ENCODE measurements at places on chromosomes 1 and 21.

- DNase-seq, result no peak
Observed at GRCh38 chr1:2239384-2239985, 11.4 kb downstream of the SKI start.

GRCh38 chr1:38758820-38759219 lies 100.8 kb downstream of the RRAGC start:
- no peak for DNase-seq

DNA sequence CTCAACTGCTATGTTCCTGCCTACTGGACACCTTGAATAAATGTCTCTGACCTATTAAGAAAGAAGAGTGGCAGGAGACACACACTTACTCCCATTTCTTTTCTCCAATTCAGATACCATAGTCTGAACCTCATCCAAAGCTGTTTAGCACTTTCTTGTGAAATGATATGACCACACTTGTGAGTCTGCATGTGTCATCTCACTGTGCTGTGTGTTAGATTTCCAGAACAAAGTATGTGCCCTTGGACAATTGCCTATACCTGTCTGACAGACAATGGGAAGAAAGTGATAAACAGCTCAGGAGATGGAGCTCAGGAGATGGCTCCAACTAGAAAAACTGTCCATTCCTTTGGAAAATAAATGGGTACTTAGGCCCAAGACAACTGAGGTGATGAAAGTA lies 48.4 kb downstream of the USP48 start:
- no peak for DNase-seq

- peak; percentile 2 for DNase-seq
Observed at GRCh38 chr1:173506437-173506836, 29.3 kb downstream of the PRDX6 start.

- DNase-seq, result no peak
Observed at GRCh38 chr1:198391393-198392020, 149.0 kb downstream of the ATP6V1G3 start.

DNA sequence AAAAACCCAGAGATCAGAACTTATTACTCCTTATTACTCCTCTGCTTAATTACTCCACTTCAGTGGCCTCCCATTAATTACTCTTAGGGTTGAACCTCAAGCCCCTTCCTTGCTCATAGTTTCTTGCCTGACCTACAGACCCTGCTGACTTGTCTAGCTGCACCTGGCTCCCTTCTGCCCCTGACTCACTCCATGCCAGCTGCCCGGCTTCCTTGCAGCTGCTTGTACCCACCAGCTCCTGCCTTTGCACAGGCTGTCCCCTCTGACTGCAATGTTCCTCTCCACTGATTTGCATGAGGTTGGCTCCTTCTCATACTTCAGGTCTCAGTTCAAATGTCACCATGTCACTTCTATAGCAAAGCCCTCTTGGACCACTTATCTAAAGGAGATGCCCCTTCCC lies 1.9 kb upstream of the PTPRU start:
- no peak for DNase-seq

DNA sequence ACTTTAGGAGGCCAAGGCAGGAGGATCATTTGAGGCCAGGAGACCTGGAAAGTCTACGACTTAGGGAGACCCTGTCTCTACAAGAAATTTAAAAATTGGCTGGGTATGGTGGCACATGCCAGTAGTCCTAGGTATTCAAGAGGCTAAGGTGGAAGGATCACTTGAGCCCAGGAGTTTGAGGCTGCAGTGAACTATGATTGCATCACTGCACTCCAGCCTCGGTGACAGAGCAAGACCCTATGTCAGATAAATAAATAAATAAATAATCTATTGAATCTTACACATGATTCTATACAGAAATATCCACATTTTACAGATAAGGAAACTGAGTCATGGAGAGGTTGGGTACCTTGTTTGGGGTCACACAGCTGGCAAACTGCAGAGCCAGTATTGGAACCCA lies 89.1 kb downstream of the MAN1C1 start:
- no peak for DNase-seq

DNA sequence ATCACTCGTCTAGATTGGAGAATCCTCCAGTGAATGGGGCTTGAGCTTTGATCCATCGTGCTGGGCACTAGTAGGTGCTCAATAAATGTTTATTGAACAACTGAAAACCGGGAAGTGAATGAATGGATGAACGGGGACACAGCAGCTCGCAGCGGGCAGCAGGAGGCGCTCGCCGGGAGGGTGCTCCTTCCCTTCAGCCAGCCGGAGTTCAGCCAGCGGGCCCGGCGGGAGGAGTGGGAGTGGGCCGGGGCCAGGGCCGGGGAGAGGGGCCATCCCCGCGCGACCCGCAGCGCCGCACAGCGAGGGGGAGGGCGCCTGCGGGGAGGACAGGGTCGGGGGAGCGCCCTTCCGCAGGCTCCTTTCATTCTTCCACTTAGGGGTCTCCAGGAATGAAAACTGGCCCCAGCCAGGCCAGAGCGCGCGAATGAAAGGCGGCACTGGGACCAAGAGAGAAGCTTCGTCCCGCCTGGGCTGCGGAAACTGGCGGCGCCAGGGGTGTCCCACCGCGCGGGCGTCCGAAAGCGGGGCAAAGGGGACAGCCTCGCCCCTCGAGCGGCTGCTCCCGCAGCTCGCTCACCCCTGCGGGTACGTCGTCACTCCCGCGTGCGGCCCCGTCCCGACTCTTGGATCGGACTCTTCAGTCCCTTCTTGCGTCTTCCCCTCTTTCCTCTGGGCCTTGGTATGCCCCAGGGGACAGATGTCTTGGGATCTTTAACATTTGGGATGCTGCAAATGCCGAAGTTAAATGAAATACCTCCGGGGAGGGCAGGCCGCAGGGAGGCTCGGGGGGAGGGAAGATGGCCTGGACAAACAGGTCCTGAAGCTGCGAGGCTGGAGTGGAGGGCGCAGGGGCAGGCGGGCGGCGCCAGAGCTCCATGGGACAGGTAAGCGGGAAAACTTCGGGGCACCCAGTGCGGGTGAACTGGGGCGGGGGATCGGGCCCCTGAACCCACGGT lies 3.6 kb upstream of the INAVA start:
- peak; percentile 38 for DNase-seq

DNA sequence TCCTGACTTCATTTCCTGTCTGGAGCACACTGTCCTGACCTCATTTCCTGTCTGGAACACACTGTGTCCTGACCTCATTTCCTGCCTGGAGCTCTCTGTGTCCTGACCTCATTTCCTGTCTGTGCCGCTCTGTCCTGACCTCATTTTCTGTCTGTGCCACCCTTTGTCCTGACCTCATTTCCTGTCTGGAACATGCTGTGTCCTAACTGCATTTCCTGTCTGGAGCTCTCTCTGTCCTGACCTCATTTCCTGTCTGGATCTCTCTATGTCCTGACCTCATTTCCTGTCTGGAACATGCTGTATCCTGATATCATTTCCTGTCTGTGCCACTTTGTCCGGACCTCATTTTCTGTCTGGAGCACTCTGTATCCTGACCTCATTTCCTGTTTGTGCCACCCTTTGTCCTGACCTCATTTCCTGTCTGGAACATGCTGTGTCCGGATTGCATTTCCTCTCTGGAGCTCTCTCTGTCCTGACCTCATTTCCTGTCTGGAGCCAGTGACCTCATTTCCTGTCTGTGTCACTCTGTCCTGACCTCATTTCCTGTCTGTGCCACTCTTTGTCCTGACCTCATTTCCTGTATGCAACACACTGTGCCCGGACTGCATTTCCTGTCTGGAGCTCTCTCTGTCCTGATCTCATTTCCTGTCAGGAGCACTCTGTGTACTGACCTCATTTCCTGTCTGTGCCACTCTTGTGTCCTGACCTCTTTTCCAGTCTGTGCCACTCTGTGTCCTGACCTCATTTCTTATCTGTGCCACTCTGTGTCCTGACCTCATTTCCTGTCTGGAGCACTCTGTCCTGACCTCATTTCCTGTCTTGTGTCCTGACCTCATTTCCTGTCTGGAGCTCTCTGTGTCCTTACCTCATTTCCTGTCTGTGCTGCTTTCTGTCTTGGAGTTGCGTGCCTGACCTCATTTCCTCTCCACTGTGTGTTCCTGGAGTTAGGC lies 27.6 kb downstream of the SKI start:
- peak; percentile 77 for DNase-seq

GRCh38 chr1:208524925-208525324 lies 280.7 kb upstream of the PLXNA2 start:
- DNase-seq, result no peak

- DNase-seq, result no peak
Observed at GRCh38 chr1:58573138-58573537, 3.9 kb downstream of the TACSTD2 start.
